Fibroblast of lung (primary cell): ENCODE measurements at places on chromosomes 3 and 15. TPM values are rescaled to one million over a fixed set of nuclear protein-coding genes. Genes with fewer than 3 reads are reported as not detected.

- DNase-seq = no peak
- H3K27ac ChIP-seq = no peak overlapping the region
- H3K27me3 ChIP-seq = no peaks in the 10 kb centered on the region
These were observed 44.4 kb downstream of the CADPS start for GRCh38 chr3:62830727-62831322.

- H3K36me3 ChIP-seq = no peaks in the 10 kb centered on the region
- H3K27me3 ChIP-seq = no peaks in the 10 kb centered on the region
- no peak for DNase-seq
These were observed 716 bp upstream of the KLHL24 start for GRCh38 chr3:183634707-183635106.

GRCh38 chr3:169390741-169391305 lies 272.7 kb downstream of the MECOM start:
- H3K36me3 ChIP-seq = no peaks in the 10 kb centered on the region
- H3K27me3 ChIP-seq = no peaks in the 10 kb centered on the region
- H3K27ac ChIP-seq = no peak overlapping the region
- no peaks in the 10 kb centered on the region for H3K4me1 ChIP-seq
- no peak overlapping the region for H3K4me3 ChIP-seq

The DISP2 gene
- total RNA-seq = under 0.01 and 0.26 TPM in 2 replicates

The BOC gene
- 2.1 and 3.9 TPM in 2 replicates for total RNA-seq

- H3K27me3 ChIP-seq = no peaks in the 10 kb centered on the region
- H3K4me1 ChIP-seq = no peaks in the 10 kb centered on the region
- H3K4me3 ChIP-seq = no peak overlapping the region
- DNase-seq = peak; percentile 51
These were observed 803.7 kb upstream of the ARRDC4 start for GRCh38 chr15:97156739-97157265.

GRCh38 chr3:46276497-46277099 lies 34.3 kb downstream of the CCR3 start:
- H3K36me3 ChIP-seq = no peaks in the 10 kb centered on the region
- no peak overlapping the region for H3K27ac ChIP-seq
- no peak overlapping the region for H3K4me3 ChIP-seq
- H3K27me3 ChIP-seq = no peaks in the 10 kb centered on the region
- no peaks in the 10 kb centered on the region for H3K4me1 ChIP-seq

DNA sequence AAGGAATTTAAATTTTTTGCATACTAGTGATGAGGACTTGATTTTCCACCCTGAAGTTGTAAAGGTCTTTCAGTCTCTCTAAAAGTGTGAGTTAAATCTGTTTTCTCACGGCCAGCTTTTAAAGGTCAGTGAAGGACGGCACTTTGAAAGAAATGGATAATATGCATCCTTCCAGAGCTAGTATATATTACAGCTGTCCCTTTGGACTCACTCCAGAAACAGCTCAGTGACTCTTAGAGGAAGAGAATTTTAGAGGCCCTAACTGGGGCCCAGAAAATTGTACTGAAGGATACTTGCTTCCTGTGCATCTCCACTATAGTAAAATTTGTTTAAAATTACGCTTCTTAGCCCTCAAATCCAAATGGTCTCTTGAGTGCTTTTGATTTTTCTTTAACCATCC lies 41.6 kb downstream of the PIK3CA start:
- peak; percentile 56 for DNase-seq
- H3K27me3 ChIP-seq = no peaks in the 10 kb centered on the region
- no peaks in the 10 kb centered on the region for H3K36me3 ChIP-seq
- no peak overlapping the region for H3K4me3 ChIP-seq

DNA sequence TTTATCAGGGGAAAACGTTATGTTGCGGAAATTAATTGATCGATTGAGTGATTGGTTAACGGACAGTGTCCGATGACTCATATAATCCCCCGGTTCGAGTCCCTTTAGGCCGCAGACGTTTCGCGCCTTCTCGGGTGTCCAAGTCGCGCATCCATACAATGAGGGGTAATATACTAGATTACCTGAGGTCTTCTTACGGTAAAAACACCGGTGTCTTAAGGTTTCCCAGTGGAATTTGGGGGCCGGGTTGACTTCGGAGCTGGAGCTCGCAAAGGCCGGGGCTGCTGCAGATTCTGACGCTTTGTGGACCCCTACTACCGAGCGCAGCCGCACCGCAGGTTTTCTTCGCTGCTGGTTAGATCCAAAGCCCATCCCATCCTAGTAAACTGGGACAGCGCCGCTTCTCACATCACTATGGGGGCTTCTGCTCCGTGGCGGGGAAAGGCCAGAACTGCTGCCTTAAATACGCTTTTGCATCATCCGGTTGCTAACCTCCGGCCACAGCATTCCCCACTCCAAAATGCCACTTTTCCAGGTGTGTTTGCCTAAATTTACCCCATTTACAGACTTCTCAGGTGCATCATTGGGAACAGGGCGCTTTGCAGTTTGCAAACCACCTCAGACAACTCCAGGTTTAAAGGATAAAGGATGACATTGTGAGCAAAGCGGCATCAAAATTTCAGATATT lies 858 bp upstream of the SACM1L start:
- H3K27me3 ChIP-seq = no peaks in the 10 kb centered on the region
- peak overlapping the region; percentile 6 for H3K27ac ChIP-seq
- DNase-seq = peak; percentile 35
- H3K4me1 ChIP-seq = peaks cover 6% of the 10 kb centered on the region
- peak overlapping the region; percentile 64 for H3K4me3 ChIP-seq

- peaks cover 17% of the 10 kb centered on the region for H3K4me1 ChIP-seq
- DNase-seq = peak; percentile 36
- H3K36me3 ChIP-seq = peaks cover 10% of the 10 kb centered on the region
- H3K27ac ChIP-seq = no peak overlapping the region
These were observed 100.2 kb downstream of the LRIG1 start for GRCh38 chr3:66400411-66401156.
